ENCODE measurements at places on chromosomes 2 and 18.

GRCh38 chr2:127428057-127428814 lies 10.0 kb downstream of the PROC start:
- H3K27ac ChIP-seq = no peak overlapping the region
- no peak overlapping the region for H3K4me3 ChIP-seq
- no peaks in the 10 kb centered on the region for H3K36me3 ChIP-seq
- H3K4me1 ChIP-seq = no peaks in the 10 kb centered on the region

- no peak overlapping the region for H3K27ac ChIP-seq
- no peaks in the 10 kb centered on the region for H3K36me3 ChIP-seq
- no peaks in the 10 kb centered on the region for H3K4me1 ChIP-seq
- H3K4me3 ChIP-seq = no peak overlapping the region
- peak; percentile 50 for DNase-seq
- H3K27me3 ChIP-seq = no peaks in the 10 kb centered on the region
Observed at GRCh38 chr18:14978962-14979535, 231.1 kb downstream of the ANKRD30B start.

DNA sequence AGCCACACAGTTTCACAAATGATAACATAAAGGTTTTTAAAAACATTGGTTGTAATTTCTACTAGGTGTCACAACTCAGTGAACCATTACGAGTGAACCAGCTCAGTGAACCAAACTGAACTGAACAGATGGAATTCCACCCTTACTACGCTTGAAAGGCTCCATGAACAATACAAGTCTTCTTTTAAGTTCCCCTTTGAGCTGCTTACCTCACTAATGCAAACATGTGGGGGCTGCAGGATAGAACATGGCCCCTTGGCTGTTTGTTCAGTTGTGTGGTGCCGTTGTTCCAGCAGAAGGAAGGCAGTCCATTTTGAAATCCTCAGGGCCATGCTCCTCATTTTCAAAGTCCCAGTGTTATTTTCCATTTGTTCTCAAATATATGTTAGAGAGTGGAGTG lies 30.7 kb upstream of the KLHL14 start:
- H3K27ac ChIP-seq = no peak overlapping the region
- no peaks in the 10 kb centered on the region for H3K36me3 ChIP-seq
- DNase-seq = no peak
- H3K4me3 ChIP-seq = no peak overlapping the region
- no peaks in the 10 kb centered on the region for H3K4me1 ChIP-seq
- no peaks in the 10 kb centered on the region for H3K27me3 ChIP-seq

DNA sequence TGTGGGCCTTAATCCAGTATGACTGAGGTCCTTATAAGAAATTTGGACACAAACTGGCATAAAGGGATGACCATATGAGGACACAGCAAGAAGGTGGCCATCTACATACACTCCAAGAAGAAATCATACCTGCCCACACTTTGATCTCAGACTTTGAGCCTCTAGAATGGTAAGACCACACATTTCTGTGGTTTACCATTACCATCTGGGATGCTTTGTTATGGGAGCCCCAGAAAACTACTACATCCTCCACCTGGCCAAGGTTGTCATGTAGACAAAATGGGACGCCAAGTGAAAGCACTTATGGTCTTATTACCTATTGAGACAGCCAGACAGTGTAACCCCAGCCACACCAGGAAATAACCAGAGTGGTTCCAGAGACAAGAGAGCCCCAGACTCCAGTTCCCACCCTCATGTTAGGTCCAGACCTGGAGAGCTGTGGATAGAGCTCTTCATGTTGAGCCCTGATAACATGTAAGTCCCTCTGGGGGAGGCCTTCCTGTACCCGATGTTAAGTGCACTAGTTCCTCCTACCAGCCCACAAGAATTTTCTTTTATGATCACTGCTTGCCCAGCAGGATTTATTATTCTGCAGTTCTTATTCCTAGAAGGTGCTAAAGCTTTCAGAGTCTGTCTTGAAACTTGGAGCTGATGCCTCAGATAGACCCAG lies 4.6 kb upstream of the ADD2 start:
- DNase-seq = no peak
- H3K4me1 ChIP-seq = peaks cover 7% of the 10 kb centered on the region
- no peak overlapping the region for H3K27ac ChIP-seq
- H3K27me3 ChIP-seq = no peaks in the 10 kb centered on the region
- no peaks in the 10 kb centered on the region for H3K36me3 ChIP-seq

DNA sequence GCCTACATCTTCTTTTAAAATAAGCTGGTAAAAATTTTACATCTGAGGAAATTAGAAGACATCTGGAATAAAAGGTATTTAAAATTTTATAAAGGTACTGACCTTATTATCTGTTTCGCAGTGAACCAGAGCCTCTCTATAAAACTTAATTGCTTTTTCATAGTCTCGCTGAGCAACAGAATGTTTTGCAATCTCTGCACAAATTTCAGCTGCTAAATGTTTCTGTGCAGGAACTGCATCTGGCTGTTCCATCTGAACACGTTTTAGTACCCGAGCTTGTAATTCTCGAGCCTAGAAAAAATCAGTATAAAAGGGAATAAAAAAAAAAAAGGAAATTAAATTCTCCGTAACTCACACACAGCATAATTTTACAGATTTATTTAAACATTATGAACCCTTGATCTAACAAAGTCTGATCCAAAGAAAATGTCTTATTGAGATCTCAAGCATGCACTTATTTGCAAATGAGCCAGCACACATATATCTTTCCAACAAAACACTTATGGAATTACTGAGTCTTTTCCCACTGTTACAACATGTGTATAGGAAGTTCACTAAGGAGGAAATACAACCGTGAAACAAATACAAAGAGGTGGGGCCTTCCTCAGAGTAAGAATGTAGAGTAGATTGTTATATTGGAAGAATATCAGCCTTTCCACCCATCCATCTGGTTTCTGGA lies 51.8 kb downstream of the TTC21B start:
- DNase-seq = no peak
- no peak overlapping the region for H3K4me3 ChIP-seq
- H3K4me1 ChIP-seq = no peaks in the 10 kb centered on the region
- H3K27ac ChIP-seq = no peak overlapping the region
